Activated T-helper 2 cell treated with anti-CD3 and anti-CD28 coated beads, Interferon-gamma antibody, Interleukin-2, Interleukin-4, amounts not matched to agents 10 μg/mL and 5 μg/mL and 100 μg/mL, durations not matched to agents 14 hours and 24 hours and 36 hours (primary cell): ENCODE measurements at places on chromosomes 1 and 21. TPM values are rescaled to one million over a fixed set of nuclear protein-coding genes. Genes with fewer than 3 reads are reported as not detected.

- DNase-seq, result peak; percentile 26
- no peak overlapping the region for H3K4me3 ChIP-seq
- H3K27ac ChIP-seq, result no peak overlapping the region
- H3K4me1 ChIP-seq, result no peaks in the 10 kb centered on the region
Measured at GRCh38 chr1:19113697-19114092, 96.4 kb downstream of the UBR4 start.

DNA sequence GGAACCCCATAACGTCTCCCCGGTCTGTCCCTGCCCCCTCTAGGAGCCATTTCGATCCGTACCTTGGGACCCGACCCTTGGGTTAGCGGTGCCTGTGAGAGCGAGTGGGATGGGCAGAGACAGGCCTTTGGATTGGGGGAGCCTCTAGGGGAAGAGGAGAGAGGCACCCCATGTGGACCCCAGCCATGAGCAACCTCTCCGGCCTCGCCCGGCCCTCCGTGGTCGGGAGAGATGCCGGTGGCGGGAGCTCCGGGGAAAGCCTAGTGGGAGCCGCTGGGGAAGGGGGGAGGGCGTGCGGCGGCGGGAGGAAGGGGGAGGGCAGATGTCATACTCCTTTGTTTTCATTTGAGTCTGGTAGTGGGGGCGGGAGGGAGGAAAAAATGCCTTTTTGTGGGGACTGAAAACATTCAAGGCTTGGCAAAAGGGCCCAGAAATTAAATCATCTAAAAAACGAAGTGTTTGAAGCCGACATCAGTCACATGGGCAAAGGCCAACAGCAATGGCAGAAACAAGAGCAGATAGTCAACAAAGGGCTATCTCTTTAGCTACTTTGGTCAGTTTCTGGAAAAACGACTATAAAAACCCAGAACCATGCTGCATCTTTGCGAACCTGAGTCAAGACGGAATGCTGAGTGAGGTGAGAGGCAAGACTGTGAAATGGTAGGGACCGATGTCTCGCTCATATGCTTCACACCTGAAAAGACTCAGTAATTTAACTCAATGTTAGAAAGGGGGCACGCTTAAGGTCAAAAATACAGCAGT, 758 bp downstream of the PTBP2 start:
- no peak for DNase-seq
- peaks cover 5% of the 10 kb centered on the region for H3K27me3 ChIP-seq
- peak overlapping the region; percentile 95 for H3K4me3 ChIP-seq

Gene TRIM45
- total RNA-seq, result 1.5 and 1.8 TPM in 2 replicates

DNA sequence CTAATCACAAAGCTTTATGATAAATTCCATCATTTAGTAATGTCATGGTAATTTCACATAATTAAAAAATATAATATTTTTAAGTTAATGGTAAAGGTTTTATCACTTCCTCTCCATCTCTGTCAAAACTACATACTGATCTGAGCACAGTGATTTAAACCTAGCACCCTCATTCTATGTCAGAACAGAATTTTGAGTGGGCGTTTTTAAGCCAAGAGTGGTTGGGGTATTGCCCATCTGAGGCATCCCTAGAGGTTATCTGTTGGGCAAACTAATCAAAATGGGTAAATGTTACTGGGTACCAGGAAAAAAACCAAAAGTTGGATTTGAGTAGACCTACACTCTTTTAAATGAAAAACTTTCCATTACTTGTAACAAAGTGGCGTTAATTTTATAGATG, 100.7 kb upstream of the GFI1 start:
- DNase-seq, result no peak
- H3K36me3 ChIP-seq, result peaks cover 36% of the 10 kb centered on the region
- peaks cover 41% of the 10 kb centered on the region for H3K4me1 ChIP-seq
- H3K27ac ChIP-seq, result peak overlapping the region; percentile 68
- H3K27me3 ChIP-seq, result no peaks in the 10 kb centered on the region

DNA sequence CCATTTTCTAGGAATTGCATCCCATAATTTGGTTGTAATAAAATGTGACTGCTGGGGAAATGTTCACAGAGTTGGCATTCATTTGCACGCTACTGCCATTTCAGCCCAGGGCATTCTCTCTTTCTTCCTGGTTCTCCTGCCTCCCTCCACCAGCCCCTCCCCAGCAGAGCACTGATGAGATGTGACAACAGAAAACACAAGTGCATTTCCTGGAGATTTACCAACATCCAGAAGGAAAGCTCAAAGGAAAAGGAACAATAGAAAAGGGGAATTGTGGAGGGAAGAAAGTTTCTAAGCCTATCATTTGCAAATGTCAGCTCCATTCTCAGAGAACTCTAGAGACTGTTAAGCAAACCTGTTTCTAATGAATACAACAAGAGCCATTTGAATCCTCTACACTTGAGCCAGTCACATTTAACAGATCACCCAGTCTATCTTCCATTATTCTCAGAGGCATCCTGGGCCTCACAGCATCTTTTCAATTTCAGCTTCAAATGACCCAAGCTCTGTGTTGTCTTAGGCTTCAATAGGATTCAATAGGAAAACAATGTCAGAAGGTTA, 395.6 kb upstream of the PBX1 start:
- H3K36me3 ChIP-seq, result no peaks in the 10 kb centered on the region
- H3K4me3 ChIP-seq, result no peak overlapping the region
- no peaks in the 10 kb centered on the region for H3K27me3 ChIP-seq
- no peaks in the 10 kb centered on the region for H3K4me1 ChIP-seq

- peaks cover 4% of the 10 kb centered on the region for H3K4me1 ChIP-seq
- no peak overlapping the region for H3K4me3 ChIP-seq
- H3K27me3 ChIP-seq, result no peaks in the 10 kb centered on the region
- DNase-seq, result no peak
Measured at GRCh38 chr1:3702990-3703728, 49.1 kb upstream of the CCDC27 start.

Gene ANGPTL1
- not detected in 2 replicates for total RNA-seq

GRCh38 chr1:203264052-203264501, 34.6 kb upstream of the CHIT1 start:
- H3K27me3 ChIP-seq, result peaks cover 28% of the 10 kb centered on the region
- no peak overlapping the region for H3K4me3 ChIP-seq
- H3K36me3 ChIP-seq, result no peaks in the 10 kb centered on the region
- no peak for DNase-seq
- H3K4me1 ChIP-seq, result peaks cover 10% of the 10 kb centered on the region

DNA sequence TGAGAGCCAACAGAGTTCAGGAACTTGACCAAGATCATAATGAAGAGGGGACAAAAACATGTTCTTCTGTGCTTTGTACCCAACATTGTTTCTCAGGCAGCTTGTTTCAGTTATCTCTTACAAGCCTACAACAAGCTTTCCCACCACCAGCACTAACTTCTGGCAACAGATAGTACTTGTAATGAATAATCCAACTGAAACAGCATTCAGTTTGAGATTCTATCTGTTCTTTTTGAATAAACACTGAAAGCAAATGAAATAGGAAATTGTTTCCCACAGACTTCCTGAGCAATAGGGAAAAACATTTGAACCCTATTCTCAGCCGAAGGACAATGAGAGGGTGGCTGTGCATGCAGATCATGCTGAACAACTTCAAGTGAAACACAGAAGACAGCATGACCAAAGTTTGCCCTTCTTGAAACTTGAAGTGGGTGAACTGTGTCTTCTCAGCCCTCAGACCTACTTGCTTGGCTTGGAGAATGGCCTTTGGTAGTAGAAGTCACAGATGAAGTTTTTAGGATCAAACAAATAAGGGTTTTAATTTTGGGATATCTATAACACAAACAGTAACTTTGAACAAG, 11.2 kb upstream of the HOOK1 start:
- no peaks in the 10 kb centered on the region for H3K4me1 ChIP-seq
- no peak for DNase-seq
- H3K4me3 ChIP-seq, result no peak overlapping the region
- H3K27ac ChIP-seq, result no peak overlapping the region

Gene LAX1
- 14.2 and 14.9 TPM in 2 replicates for total RNA-seq

GRCh38 chr21:33036430-33037162, 10.9 kb downstream of the OLIG2 start:
- H3K27ac ChIP-seq, result peak overlapping the region; percentile 70
- no peaks in the 10 kb centered on the region for H3K36me3 ChIP-seq
- DNase-seq, result peak; percentile 26

Gene CFAP45
- total RNA-seq, result 1.5 and 2.3 TPM in 2 replicates

Gene APCS
- total RNA-seq, result not detected in 2 replicates

DNA sequence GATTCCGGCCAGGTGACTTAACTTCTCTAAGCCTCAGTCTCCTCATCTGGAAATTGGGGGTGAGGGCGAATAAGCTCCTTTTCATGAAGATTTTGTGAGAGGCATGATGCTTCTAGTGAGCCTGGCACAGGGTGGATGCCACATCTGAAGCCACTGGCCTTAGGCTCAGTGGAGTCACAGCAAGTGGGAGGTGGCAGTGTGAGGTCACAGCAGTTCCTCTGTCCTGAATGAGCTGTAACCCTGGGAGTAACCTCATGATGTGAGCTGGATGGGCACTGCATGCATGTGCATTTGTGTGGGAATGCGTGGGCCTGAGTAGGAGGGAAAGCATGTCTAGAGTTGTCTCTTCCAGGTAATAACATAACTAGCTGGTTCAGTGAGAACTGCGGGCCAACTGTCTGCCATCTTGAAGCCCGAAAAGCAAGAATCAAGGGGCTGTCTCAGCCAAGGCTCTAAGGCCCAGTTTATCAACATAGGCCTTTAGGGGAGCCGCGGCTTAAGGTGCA, 27.0 kb upstream of the HTR1D start:
- H3K4me1 ChIP-seq, result no peaks in the 10 kb centered on the region
- H3K4me3 ChIP-seq, result no peak overlapping the region
- no peaks in the 10 kb centered on the region for H3K27me3 ChIP-seq
- DNase-seq, result no peak
- H3K27ac ChIP-seq, result no peak overlapping the region
- no peaks in the 10 kb centered on the region for H3K36me3 ChIP-seq

- peak overlapping the region; percentile 19 for H3K27ac ChIP-seq
- H3K36me3 ChIP-seq, result peaks cover 78% of the 10 kb centered on the region
- H3K4me1 ChIP-seq, result peaks cover 18% of the 10 kb centered on the region
- H3K4me3 ChIP-seq, result no peak overlapping the region
- DNase-seq, result no peak
Measured at GRCh38 chr1:16451841-16452528, 11.5 kb downstream of the NECAP2 start.

Gene IRF6
- 0.25 TPM in 1 of 2 replicates, not detected in the other for total RNA-seq

- H3K36me3 ChIP-seq, result peaks cover 76% of the 10 kb centered on the region
- DNase-seq, result no peak
- peaks cover 45% of the 10 kb centered on the region for H3K4me1 ChIP-seq
Measured at GRCh38 chr1:173866413-173867115, 1.2 kb downstream of the GAS5 start.

GRCh38 chr21:26377111-26377694, 195.9 kb downstream of the CYYR1 start:
- no peak overlapping the region for H3K27ac ChIP-seq
- no peaks in the 10 kb centered on the region for H3K27me3 ChIP-seq
- no peaks in the 10 kb centered on the region for H3K4me1 ChIP-seq

DNA sequence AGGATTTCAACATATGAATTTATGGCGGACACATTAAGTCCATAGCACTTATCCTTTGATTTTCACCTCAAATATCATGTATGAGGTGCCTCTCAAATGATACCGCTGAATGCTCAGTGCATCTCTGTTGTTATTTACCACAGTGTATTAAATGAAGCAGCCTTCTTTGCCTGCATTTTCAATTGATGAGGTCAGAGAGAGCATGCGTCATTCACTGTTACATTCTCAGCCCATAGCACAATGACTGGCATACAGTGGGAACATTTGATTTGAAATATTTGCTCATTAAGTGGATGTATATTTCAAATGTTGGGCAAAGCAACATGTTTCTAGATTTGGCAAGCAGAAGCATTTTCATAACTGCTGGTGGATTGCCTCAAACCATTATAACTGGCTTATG, 45.7 kb downstream of the LRRC7 start:
- H3K4me1 ChIP-seq, result no peaks in the 10 kb centered on the region
- H3K4me3 ChIP-seq, result no peak overlapping the region
- H3K36me3 ChIP-seq, result no peaks in the 10 kb centered on the region
- H3K27me3 ChIP-seq, result no peaks in the 10 kb centered on the region
- no peak for DNase-seq
- H3K27ac ChIP-seq, result no peak overlapping the region

Gene RGS13
- not detected in 2 replicates for total RNA-seq

DNA sequence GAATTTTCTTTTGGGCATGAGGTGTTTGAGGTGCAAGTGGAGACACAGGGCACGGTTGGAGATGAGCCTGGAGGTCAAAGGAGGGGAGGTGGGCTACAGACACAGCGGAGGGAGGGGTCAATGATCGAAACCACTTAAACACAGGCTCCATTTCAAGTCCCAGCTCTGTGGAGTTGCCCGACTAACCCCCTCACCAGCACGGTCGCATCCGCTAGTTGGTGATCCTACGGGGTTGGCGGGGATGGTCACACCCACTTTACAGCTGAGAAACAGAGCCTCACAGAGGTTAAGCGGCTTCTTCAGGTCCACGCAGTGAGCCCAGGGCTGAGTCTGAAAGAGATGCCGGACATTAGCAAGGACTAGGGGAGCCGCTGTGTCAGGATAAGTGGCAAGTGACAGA, 60.1 kb upstream of the RUNX3 start:
- H3K27ac ChIP-seq, result no peak overlapping the region
- no peak overlapping the region for H3K4me3 ChIP-seq
- no peaks in the 10 kb centered on the region for H3K36me3 ChIP-seq
- peaks cover 2% of the 10 kb centered on the region for H3K27me3 ChIP-seq
- DNase-seq, result no peak
- H3K4me1 ChIP-seq, result peaks cover 67% of the 10 kb centered on the region

GRCh38 chr1:90486134-90486824, 230.8 kb downstream of the BARHL2 start:
- no peak overlapping the region for H3K4me3 ChIP-seq
- no peaks in the 10 kb centered on the region for H3K36me3 ChIP-seq
- no peak overlapping the region for H3K27ac ChIP-seq
- no peaks in the 10 kb centered on the region for H3K4me1 ChIP-seq
- peaks cover 3% of the 10 kb centered on the region for H3K27me3 ChIP-seq
- DNase-seq, result no peak

GRCh38 chr1:192732787-192733186, 76.1 kb upstream of the RGS2 start:
- H3K4me3 ChIP-seq, result no peak overlapping the region
- no peaks in the 10 kb centered on the region for H3K36me3 ChIP-seq
- H3K27me3 ChIP-seq, result peaks cover 2% of the 10 kb centered on the region

DNA sequence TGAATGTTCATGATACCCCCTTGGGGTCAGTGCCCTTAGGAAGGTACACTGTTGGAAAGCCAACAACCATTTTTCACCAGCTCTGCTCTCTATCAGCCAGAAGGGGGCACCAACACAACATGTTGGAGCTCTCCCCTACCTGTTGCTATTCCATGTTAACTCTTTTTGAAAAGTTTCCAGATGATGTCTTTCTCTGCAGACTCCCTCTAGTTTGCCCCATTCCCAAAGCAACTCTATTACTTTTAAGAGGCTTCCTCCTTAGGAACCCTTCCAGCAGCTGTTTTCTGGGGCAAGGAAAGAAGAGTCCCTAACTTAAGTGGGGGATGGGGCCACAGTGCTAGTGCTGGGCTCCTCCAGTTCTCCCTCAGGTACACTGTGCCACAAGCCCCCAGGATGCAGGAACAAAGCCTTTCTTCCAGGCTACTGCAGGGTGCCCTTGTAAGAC, 22.9 kb upstream of the NDC1 start:
- peaks cover 5% of the 10 kb centered on the region for H3K4me1 ChIP-seq
- no peaks in the 10 kb centered on the region for H3K27me3 ChIP-seq
- H3K36me3 ChIP-seq, result peaks cover 4% of the 10 kb centered on the region
- no peak overlapping the region for H3K27ac ChIP-seq
- peak; percentile 20 for DNase-seq

Gene FNDC5
- total RNA-seq, result not detected in 2 replicates
